Activated CD4-positive, alpha-beta T cell treated with anti-CD3 and anti-CD28 coated beads, Interleukin-10, Interleukin-2, amounts not matched to agents 100 ng/mL and 50 ng/mL, durations not matched to agents 16 hours and 8 hours (primary cell): ENCODE measurements at places on chromosomes 7 and 10.

DNA sequence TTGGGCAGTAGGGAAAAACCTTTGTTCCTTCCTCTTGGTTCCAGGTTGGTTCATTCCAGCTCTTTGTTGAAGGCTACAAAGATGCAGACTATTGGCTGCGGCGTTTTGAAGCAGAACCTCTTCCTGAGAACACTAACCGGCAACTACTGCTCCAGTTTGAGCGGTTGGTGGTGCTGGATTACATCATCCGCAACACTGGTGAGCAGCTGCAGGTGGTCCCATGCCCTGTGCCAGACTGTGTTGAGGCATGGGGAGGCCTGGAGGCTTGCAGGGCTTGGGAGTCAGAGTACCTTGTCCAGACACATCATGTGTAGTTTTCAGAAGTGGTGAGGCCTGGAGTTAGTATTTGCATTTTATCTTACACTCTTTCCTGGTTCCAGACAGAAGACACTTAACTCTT is 16.3 kb downstream of the PI4K2A start:
- DNase-seq, result no peak

- DNase-seq, result no peak
Observed at GRCh38 chr10:67327626-67328535, 368.1 kb downstream of the CTNNA3 start.

- peak; percentile 11 for DNase-seq
Observed at GRCh38 chr7:20539201-20539600, 76.3 kb upstream of the ABCB5 start.

GRCh38 chr10:112624546-112625048 is 177.6 kb downstream of the VTI1A start:
- DNase-seq, result no peak

GRCh38 chr7:112784603-112785002 is 5.6 kb downstream of the TMEM168 start:
- DNase-seq, result no peak
